ENCODE measurements at places on chromosomes 11 and 22.

GRCh38 chr11:103486604-103487003 lies 377.4 kb downstream of the DYNC2H1 start:
- no peak for DNase-seq

DNA sequence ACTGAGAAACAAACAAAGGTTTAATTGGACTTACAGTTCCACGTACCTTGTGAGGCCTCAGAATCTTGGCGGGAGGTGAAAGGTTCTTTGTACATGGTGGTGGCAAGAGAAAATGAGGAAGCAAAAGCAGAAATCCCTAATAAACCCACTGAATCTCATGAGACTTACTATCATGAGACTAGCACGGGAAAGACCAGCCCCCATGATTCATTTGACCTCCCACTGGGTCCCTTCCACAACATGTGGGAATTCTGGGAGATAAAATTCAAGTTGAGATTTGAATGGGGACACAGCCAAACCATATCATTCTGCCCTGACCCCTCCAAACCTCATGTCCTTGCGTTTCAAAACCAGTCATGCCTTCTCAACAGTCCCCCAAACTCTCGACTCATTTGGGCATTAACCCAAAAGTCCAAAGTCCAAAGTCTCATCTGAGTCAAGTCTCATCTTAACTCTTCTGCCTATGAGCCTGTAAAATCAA lies 617.4 kb downstream of the CNTN5 start:
- DNase-seq: no peak

DNA sequence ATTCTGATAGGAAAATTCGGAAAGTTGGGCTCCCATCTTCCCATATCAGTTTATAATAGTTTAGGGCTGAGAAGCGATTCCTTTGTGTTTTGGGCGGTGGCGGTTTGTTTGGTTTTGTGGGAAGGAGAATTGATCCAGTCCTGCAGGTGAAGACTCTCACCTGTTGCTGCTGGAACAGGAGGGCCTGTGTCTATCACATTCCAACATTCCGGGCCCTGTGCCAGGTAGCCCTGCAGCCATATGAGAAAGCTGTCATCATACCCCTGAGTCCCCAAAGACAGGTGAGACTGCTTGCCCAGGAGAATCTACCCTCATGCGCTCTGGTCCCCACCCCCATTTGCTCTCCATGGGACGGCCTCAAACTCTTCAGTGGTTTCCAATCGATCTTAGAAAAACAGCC lies 62.1 kb downstream of the TRAF6 start:
- no peak for DNase-seq

GRCh38 chr11:129042503-129042902 lies 99.8 kb upstream of the TP53AIP1 start:
- DNase-seq: no peak

- DNase-seq: no peak
Observed at GRCh38 chr11:97979741-97980140, 1041.0 kb upstream of the CNTN5 start.

- DNase-seq: no peak
Observed at GRCh38 chr22:37175414-37176281, 12.4 kb downstream of the C1QTNF6 start.

DNA sequence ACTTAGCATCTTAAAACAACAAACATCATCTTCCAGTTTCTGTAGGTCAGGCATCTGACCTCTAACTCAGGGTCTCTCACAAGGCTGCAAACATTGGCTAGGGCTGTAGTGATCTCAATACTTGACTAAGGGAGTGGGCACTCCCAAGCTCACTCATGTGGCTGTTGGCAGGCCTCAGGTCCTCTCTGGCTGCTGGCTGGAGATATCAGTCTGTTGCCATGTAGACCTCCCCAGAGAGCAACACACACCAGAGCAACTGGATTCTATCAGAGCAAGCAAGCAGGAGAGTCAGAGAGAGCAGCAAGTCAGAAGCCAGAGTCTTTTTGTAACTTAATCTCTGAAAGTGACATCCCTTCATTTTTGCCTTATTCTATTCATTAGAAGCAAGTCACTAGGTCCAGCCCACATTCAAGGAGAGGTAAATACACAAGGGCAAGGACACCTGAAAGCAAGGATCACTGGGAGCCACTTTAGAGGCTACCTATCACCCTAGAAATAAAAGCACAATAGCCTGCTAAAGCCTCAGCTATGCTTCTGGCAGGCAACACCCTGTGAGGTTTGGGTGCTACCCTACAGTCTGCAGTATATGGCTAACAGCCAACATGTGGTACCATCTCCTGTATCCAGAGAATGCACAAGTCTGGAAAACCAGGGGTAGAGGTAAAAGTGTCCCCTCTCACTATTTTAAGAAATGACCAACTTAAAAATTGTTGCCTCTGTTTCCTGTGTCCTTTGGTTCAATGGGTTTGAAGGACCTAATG lies 33.5 kb upstream of the CD44 start:
- no peak for DNase-seq

DNA sequence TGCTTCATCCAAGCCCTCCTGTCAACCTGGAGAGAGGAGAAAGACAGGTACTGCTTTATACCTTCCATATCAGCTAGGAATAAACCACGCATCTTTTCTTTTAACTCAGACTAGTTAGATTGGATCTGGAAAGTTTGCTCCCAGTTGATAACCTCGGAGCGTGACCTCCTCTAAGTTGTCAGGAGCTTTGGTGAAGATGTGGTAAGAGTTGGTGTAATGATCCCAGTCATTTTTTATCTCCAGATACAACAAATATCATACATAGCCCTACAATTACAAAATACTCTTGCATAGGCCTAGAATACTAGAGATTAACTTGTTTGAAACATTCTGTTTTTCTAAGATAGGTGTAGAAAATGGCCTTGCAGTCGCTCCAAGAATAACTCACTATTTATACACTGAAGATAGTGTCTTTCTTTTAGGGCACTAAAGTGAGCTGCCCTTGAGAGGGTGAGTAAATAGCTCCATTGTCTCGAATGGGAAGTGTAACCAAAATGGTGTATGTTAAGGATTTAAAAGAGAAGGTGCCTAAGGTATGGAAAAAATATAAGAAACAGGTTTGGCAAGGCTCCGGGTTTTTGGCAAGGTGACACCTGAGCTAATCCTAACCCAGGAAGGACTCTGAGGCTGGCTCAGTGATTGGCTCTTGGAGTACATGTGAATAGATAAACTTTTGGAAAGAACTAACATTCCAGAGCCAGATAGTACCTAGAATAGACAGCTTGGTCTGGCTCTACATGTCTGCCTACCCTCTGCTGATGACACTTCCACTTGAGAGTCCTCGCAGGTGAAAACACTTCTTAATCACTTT lies 59.4 kb downstream of the GLYATL1 start:
- DNase-seq: no peak

DNA sequence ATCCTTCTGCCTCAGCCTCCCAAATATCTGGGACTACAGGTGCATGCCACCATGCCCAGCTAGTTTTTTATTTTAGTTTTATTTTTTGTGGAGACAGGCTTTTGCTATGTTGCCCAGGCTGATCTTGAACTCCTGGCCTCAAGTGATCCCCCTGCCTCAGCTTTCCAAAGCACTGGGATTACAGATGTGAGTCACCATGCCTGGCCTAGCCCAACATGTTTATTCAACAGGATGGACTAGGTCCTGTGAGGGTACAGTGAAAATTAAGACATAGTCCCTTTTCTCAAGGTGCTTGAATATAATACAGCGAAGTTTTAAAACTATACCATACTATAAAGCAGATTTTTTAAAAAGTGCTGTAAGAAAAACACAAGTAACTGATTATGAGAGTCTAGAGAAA lies 45.2 kb upstream of the EED start:
- no peak for DNase-seq

DNA sequence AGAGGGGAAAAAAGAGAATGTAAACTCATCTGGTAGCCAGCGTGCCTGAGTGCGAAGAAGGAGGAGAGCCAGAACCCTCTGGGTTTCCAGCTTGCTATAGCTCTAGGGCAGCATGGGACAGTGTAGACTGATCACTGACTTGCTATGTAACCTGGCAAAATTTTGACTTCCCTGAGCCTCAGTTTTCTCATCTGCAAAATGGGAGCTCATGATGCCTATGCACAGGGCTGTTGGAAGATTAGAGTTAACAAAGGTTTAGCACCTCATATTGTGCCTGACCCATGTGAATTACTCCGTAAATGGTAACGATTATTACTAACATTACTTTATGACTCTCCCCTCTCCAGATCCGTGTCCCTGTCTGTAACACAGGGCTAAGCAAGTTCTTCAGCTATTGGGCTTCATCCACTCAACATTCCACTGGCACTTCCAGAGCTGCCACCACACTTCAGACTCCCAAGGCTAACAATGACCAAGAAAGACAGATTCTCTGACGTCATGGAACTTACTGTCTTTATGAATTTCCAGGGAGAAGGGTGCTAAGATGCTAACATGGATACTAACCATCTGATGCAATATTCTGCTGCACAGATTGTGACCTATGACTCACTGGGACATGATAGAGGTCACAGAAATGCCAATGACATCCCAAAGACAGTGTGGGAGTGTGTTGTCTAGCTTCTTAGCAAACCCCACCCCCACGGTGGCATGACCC lies 195.2 kb downstream of the TRIM29 start:
- DNase-seq: no peak

GRCh38 chr11:31788085-31788484 lies 23.0 kb downstream of the PAX6 start:
- no peak for DNase-seq

DNA sequence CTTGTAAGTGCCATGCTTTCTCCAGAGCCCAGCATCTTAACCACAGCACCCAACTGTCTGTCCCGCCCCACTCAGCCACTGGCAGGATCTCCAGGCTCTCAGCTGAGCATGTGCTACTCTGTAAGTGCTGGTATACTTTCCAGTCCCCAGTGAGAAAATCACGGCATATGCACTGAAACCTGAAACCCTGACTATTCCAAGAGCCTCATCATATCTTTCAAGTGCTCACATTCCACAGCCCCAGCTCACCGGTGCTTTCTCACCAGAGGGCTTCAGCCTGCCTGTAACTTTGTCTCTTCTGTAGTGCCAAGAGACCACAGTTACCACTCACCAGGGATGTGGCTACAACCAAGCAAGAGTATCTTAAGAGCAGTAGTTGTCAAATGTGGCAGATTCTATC lies 24.4 kb upstream of the PAMR1 start:
- no peak for DNase-seq

DNA sequence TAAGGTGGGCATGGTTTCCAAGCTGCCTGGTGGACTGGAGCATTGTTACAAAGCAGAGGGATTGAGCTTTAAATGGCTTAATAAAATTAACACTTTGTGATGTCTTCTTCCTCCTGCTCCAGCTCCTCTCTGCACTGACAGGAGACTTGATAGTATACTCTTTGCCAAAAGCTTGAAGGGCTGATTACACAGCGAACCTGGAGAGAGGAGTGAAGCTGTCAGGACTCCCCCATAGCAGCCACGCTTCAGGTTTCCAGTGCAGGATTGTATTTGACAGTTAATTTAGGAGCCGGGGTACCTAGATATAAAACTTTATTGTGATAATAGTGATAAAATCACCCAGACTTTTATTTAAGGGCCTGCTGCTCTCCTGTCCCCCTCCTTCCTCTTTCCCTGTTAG lies 50.0 kb downstream of the TRIM44 start:
- no peak for DNase-seq

DNA sequence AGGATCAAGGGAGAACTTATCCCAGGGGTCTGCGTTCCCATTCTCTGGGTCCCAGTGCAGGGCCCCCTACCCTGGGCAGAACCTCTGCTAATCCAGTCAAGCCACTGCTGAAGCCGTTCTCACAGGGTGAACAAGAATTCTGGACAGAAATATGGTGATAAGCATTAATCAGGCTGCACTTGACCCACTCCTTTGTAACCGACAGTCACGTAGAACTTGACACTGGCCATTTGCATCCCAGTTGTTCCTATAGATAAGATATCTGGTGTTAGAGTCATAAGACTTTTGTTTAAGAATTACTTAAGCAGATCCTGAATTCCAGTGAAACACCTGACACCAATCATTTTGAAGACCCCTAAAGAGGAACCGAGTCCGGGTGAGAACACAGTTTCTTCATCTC lies 107.5 kb upstream of the THY1 start:
- DNase-seq: no peak

DNA sequence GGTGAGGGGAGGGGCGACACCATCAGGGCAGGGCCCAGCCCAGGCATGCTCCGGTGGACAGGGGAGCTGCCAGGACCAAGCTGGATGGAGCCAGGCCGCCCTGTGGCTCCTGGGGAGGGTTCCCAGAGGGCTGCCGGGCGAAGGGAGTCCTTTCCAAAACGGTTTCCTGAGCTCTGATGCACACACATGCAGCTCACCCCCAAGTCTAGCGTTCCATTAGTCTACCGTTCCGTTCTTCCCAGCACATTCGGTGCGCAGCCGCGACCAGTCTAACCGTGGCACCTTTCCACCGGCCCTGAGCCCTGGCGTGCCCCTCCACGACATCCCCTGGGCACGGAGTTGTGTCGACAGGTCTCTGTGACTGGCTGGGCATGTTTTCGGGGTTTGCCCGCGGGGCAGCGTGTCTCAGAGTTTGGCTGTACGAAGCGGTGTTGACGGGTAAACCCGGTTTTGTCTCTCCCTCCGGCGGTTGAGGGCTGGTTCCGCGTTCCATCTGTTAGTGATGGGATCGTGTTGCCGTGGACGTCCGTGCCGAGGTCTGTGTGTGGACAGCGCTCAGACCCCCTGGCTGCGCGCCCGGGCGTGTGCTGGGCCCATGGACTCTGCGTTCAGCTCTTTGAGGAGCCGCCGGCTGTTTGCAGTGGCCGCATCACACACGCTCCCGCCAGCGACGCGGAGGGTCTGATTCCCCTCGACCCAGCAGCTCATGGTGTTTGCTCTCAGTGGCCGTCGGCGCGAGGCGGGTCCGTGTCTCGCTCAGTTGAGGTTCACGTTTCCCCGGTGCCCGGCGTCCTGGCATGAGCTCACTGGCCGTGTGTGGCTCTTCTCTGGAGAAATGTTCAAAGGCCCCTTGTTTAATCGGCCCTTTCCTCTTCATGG lies 121.2 kb downstream of the IGLL1 start:
- DNase-seq: no peak

GRCh38 chr11:120814531-120815318 lies 209.2 kb upstream of the TBCEL start:
- no peak for DNase-seq

DNA sequence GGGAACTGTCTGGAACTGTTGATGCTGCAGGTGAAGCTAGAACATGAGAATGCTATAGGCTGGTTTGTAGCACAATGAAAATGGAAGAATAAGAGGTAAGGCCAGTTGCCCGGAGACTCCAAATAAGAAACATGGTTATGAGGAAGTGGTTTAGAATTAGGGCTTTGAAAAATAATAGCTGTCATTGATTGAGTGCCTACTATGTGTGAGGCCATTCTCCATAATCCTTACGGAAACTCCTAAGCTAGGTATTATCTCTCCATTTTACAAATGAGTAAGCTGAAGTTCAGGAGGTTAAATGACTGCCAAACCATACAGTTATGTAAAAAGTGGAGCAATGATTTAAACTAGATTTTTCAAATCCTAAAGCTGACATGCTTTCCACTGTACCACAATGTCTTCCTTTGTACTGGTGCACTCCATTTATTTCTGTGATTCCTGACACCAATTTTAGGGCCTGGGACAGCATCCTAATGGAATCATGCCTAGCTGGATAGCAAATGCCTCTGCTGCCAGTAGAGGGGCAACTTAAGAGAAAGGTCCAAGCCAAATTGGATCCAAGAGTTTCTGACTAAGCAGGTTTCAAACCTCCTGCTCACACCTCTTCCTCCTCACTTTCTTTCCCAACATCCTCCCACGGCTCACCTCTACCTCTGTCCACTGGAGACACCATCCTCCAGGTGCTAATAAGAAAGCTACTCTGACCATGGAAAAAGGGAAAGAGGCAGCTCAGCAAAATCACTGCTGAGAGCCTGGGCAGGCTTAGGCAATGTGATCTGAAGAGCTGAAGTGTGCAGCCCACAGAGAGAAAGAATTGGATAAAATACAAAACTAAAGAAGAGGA lies 46.9 kb upstream of the PICALM start:
- no peak for DNase-seq

- DNase-seq: no peak
Observed at GRCh38 chr11:34327804-34328631, 29.8 kb downstream of the ABTB2 start.
